ENCODE measurements at places on chromosomes 1 and 21. TPM values are rescaled to one million over a fixed set of nuclear protein-coding genes. Genes with fewer than 3 reads are reported as not detected.

ELAPOR1 gene
- 0.38 TPM for total RNA-seq

SOAT1 gene
- total RNA-seq: 28.2 TPM

LCE6A gene
- not detected for total RNA-seq

LSS gene
- total RNA-seq: 17.4 TPM

SLAMF9 gene
- total RNA-seq: 0.45 TPM

ARHGEF16 gene
- 6.0 TPM for total RNA-seq

AADACL4 gene
- total RNA-seq: not detected

TEX38 gene
- total RNA-seq: not detected

SPSB1 gene
- 27.8 TPM for total RNA-seq

TMEM52 gene
- 0.82 TPM for total RNA-seq

ZFYVE9 gene
- total RNA-seq: 9.0 TPM

FALEC gene
- total RNA-seq: not detected

HMGCS2 gene
- total RNA-seq: not detected

LRRC71 gene
- total RNA-seq: 0.24 TPM

PDC gene
- not detected for total RNA-seq

MOB3C gene
- 3.7 TPM for total RNA-seq

DHCR24 gene
- 49.9 TPM for total RNA-seq

PTCH2 gene
- total RNA-seq: 0.23 TPM

HES4 gene
- total RNA-seq: 64.7 TPM

All from A549 treated with ZK216348 at 1 μM for 4 hours (cell line).